IPS DF 19.7 (cell line): ENCODE measurements at places on chromosomes 1 and 21.

GRCh38 chr1:220889333-220889732 lies 10.1 kb downstream of the HLX start:
- no peak for DNase-seq

DNA sequence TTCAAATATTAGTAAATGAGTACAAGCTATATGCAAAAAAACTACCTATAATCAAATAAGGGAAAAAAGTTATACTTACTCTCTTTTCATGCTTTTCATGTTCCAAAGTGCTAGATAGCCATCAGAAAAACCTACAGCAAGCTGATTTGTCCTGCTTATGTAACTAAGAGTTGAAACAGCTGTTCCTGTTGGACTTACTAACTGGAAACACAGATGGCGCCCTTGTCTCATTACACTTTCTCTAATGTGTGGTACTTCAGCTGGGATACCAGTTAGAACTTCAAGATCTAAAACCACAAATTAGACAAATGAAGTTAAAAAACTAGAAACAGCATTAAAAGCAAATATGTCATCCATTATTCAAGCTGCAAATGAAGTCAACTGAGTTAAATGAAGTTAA lies 24.3 kb downstream of the AHCTF1 start:
- DNase-seq = no peak

DNA sequence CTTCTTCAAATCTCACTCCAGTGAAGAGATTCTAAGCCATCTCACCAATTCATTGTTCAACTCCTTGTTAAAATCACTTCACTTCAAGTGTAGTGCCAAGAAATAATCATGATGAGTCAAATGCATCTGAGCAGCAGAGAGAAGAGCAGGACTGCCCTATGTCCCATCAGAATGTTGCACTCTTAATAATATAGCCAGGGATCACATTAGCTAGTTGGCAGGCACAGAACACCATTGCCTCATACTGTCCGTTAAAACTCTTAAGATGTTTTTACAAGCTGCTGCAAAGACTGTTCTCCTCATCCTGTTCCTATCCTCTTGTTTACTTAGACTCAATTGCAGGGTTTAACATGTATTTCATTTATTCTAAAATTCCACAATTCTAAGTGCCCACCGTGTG lies 432.9 kb downstream of the PLPP3 start:
- no peak for DNase-seq

DNA sequence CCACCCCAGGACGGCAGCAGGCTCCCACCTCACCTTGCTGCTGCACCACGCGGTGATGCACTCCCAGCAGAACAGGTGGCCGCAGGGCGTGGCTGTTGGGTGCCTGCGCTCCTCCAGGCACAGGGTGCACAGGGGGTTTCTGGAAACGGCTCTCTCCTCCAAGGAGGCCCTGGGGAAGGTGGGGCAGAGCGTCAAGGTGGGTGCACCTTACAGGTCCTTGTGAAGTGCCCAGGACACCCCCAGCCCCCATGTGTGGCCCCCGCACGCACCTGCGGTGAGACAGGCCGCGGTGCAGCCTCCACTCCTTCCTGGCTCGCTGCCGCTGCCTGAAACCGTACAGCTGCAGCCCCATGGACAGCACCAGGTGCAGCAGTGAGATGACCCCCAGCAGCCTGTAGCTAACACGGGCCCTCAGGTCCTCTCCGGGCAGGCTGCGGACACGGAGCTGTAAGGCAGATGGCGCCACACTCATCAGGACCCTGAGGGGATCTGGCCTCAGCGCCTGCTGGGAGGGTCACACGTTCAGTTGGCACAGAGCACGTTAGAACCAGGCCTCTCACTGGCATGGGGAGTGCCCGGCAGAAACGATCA lies 5.8 kb downstream of the PEX10 start:
- DNase-seq = no peak

GRCh38 chr1:76250271-76250670 lies 175.7 kb downstream of the ST6GALNAC3 start:
- no peak for DNase-seq

DNA sequence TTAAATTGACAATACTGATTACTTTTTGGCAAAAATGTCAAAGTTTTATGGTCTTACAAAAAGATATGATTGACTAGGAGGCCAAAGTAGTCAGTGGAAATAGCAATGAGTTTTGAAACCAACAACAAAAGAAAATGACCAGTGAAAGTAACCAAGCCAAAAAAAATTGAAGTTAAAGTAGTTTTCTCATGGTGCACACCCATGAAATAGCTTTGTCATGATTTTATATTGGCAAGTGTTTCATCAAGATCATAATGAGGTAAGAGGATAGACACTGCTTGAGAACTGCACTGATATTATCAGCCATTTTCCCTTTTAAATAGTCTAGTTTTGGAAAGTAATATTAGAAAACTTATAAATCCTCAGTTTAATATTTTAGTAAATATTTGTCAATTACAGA lies 206.2 kb upstream of the ADAMTS5 start:
- no peak for DNase-seq

DNA sequence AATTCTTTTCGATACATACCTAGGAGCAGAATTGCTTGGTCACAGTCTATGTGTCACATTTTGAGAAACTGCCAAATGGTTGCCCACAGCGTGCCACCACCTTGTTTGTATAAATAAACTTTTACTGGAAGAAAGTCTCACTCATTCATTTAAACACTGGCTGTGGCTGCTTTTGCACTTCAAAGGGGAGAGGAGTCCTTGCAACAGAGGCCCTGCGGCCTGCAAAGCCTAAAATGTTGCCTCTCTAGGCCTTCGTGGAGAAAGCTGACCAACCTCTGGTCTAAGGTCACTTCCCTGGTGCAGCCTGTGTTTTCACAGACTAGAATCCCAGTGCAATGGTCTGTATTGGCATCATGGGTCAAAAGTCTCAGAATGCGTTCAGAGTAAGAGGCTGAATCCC lies 8.3 kb downstream of the RIPK4 start:
- no peak for DNase-seq
